ENCODE measurements at places on chromosomes 13 and 19. TPM values are rescaled to one million over a fixed set of nuclear protein-coding genes. Genes with fewer than 3 reads are reported as not detected.

The PNMA8C gene
- total RNA-seq, result 0.05 TPM

The GRIN3B gene
- total RNA-seq, result 1.2 TPM

The ZNF99 gene
- total RNA-seq, result not detected

The RDH8 gene
- not detected for total RNA-seq

The NLRP5 gene
- not detected for total RNA-seq

The CCDC194 gene
- total RNA-seq, result not detected

The MBD3L3 gene
- not detected for total RNA-seq

The CCDC169 gene
- 2.5 TPM for total RNA-seq

The IRF2BP1 gene
- total RNA-seq, result 30.5 TPM

The SIGLEC14 gene
- not detected for total RNA-seq

The SKA3 gene
- total RNA-seq, result 2.8 TPM

The FGF9 gene
- total RNA-seq, result not detected

The PEG3 gene
- 2.8 TPM for total RNA-seq

The GRAMD1A gene
- 70.4 TPM for total RNA-seq

The NKPD1 gene
- not detected for total RNA-seq

The ZNF285 gene
- total RNA-seq, result 11.0 TPM

The TPRX1 gene
- not detected for total RNA-seq

The TBXA2R gene
- total RNA-seq, result 0.94 TPM

The GJB6 gene
- total RNA-seq, result not detected
